Osteoblast (primary cell): ENCODE measurements at places on chromosomes 12 and 14. TPM values are rescaled to one million over a fixed set of nuclear protein-coding genes. Genes with fewer than 3 reads are reported as not detected.

NCOR2 gene
- 45.2 and 47.1 TPM in 2 replicates for total RNA-seq

KRT85 gene
- not detected in 2 replicates for total RNA-seq

CCDC88C gene
- 0.29 and 0.36 TPM in 2 replicates for total RNA-seq

ZNF891 gene
- 1.4 and 1.5 TPM in 2 replicates for total RNA-seq

POTEG gene
- 0.29 and 0.36 TPM in 2 replicates for total RNA-seq

LMNTD1 gene
- total RNA-seq: not detected in 2 replicates

SERPINA5 gene
- total RNA-seq: 0.36 and 0.59 TPM in 2 replicates

PPFIA2 gene
- 3.3 and 4.7 TPM in 2 replicates for total RNA-seq

SLC6A13 gene
- not detected in 2 replicates for total RNA-seq
